ENCODE measurements at places on chromosomes 16 and 17.
A peak's percentile ranks its signal among the peaks of the same experiment; 100 is the strongest.

GRCh38 chr17:40373324-40373723 is 8.8 kb upstream of the GJD3 start:
- DNase-seq, result no peak

- no peak for DNase-seq
Measured at GRCh38 chr17:13509527-13509926, 92.2 kb downstream of the HS3ST3A1 start.

- DNase-seq, result no peak
Measured at GRCh38 chr17:58970609-58971450, 135.8 kb downstream of the TRIM37 start.

DNA sequence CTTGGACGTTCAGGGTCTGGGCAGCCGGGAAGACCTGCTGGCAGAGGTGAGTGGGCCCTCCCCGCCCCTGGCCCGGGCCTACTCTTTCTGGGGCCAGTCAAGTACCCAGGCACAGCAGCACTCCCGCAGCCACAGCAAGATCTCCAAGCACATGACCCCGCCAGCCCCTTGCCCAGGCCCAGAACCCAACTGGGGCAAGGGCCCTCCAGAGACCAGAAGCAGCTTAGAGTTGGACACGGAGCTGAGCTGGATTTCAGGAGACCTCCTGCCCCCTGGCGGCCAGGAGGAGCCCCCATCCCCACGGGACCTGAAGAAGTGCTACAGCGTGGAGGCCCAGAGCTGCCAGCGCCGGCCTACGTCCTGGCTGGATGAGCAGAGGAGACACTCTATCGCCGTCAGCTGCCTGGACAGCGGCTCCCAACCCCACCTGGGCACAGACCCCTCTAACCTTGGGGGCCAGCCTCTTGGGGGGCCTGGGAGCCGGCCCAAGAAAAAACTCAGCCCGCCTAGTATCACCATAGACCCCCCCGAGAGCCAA is 8.6 kb upstream of the ABCC3 start:
- DNase-seq, result peak; percentile 11

- no peak for DNase-seq
Measured at GRCh38 chr17:60151355-60151754, 1.6 kb downstream of the CA4 start.

- no peak for DNase-seq
Measured at GRCh38 chr17:7541074-7541621, 7.7 kb upstream of the TNFSF12 start.

GRCh38 chr17:48198950-48199541 is 91.5 kb downstream of the SNX11 start:
- no peak for DNase-seq

GRCh38 chr16:67009158-67009557 is 19.8 kb upstream of the CBFB start:
- DNase-seq, result no peak

GRCh38 chr16:49781401-49781800 is 74.5 kb downstream of the ZNF423 start:
- no peak for DNase-seq

DNA sequence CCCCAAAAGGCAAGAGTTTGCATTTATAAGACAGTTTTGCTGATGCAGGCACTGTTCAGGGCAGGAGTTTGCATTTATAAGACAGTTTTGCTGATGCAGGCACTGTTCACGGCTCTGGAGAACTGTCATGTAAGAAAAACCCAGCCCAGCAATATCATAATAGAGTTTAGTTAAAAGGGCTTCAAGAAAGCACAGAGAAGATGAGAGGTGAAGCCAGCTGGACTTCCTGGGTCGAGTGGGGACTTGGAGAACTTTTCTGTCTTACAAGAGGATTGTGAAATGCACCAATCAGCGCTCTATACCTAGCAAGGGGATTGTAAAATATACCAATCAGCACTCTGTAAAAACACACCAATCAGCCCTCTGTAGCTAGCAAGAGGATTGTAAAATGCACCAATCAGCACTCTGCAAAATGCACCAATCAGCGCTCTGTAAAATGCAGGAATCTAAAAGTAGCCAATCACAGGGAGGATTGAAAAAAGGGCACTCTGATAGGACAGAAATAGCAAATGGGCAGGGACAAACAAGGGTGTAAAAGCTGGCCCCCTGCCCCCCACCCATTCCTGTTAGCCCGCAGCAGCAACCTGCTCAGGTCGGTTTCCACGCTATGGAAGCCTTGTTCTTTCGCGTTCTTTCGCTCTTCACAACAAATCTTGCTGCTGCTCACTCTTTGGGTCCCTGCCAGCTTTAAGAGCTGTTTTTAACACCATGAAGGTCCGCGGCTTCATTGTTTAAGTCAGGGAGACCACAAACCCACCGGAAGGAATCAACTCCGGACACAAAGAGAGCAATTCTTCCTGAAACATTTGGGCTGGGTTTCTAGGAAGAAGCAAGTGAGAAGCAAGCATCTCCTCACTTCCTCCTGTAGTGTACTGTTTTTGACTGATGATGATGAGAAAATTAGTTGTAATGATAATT is 1.8 kb upstream of the CBX1 start:
- no peak for DNase-seq

DNA sequence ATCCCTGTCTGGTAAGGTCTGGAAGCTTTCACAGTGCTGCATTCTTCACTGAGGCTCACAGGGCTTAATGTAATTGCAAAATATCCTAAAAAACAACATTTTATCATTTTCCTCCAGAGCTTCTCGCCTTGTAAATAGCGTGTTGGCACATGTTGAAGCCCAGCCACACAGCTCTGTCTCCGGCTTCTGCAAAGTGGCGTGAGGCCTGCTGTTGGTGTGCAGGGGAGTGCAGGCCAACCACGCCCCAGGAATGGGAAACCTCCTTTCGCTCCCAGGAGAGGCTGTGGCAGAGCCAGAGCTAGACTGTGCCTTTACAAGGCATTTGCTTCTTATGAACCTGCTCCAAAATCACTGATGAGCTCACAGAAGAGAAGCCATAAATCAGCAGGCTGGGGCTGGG is 248.2 kb upstream of the MAF start:
- DNase-seq, result no peak

- no peak for DNase-seq
Measured at GRCh38 chr17:4532860-4533522, 22.2 kb downstream of the MYBBP1A start.

GRCh38 chr16:3842994-3843393 is 37.5 kb downstream of the CREBBP start:
- DNase-seq, result no peak

- DNase-seq, result no peak
Measured at GRCh38 chr16:88292007-88292970, 90.5 kb upstream of the ZNF469 start.

DNA sequence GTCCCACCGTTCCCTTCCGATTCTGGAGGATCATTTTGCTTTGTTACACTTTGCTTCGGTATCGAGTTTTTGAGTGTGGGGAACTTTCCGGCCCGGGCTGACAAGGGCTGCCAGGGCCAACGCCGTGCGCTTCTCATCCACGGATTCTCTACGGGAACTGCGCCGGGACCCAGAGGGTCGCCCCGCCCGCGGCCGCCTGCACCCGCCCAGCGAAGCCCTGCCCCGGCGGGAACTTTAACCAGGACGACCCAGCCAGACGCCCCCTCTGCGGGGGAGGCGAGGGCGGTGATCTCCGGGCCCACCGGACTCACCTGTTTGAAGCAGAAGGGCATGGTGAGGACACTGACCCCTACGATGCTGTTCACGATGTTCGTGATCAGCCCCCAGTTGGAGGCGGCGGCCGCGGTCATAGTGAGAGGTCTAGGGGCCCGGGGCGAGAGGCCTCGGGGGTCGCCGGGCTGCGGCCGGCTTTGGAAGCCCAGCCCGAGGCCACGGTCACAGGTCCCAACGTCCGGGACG is 536 bp downstream of the SLC38A10 start:
- no peak for DNase-seq

- DNase-seq, result no peak
Measured at GRCh38 chr17:80591788-80592187, 47.1 kb downstream of the RPTOR start.

DNA sequence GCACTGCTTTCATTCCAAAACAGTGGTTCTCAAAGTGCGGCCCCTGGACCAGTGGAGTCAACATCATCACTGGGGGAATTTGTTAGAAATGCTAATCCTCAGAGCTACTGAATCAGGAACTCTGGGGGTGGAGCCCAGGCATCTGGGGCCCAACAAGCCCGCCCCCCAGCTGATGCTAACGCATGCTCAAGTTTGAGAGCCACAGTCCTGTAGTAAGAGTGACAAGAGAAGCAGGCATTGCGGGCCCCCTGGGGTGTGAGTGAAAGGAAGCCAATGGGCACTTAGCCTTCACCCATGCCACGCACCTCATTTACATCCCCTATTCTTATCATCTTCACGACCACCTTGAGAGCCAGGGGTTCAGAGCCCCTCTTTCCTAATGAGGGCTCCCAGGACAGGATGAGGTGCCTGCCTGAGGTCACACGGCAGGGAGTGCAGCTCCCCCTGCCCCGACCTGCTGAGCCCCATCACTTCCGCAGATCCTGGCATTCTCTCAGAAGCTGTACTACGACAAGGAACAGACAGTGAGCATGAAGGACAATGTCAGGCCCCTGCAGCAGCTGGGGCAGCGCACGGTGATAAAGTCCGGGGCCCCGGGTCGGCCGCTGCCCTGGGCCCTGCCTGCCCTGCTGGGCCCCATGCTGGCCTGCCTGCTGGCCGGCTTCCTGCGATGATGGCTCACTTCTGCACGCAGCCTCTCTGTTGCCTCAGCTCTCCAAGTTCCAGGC is 9.1 kb downstream of the CA4 start:
- no peak for DNase-seq

DNA sequence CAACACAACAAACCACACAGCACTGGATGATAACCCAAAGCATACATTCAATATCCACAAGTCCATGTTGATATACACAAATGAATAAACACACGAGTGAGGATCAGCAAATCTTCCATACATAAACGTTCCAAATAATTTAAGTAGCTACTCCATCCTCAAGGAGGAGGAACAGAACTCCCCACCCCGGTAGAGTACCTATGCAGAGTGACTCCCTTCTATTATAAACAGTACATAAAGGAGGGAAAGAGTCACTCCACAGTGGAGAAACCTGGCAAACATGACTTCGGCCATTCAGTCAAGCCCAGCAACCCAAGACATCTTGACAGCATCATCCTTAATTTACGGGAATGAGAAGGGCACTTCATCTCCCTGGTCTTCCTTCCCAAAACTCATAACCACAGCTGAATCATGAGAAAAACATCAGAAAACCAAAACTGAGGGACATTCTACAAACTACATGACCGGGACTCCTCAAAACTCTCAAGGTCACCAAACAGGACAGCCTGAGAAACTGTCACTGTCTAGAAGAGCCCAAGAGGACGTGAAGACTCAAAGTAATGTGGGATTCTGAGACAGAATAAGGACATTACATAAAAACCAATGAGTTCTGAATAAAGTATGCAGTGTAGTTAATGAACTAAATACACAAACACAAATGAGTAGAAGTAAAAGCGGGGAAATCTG is 5.6 kb downstream of the USP22 start:
- DNase-seq, result no peak

DNA sequence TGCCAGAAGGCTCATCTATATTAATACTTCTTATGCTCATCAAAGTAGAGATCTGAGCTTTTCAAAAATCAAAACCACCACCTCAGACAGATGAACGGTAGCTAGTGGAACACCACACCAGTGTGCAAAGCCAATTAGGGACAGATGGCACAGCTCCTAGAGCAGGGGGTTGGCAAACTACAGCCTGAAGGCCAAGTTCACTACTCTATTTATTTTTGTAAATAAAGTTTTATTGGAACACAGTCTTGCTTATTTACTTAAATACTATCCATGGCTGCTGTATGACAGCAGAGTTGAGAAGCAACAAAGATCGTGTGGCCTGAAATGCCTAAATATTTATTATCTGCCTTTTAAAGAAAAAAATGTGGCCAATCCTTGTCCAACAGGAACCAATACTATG is 56.8 kb downstream of the AMFR start:
- peak; percentile 36 for DNase-seq

- no peak for DNase-seq
Measured at GRCh38 chr17:17590141-17590751, 1.3 kb downstream of the PEMT start.

DNA sequence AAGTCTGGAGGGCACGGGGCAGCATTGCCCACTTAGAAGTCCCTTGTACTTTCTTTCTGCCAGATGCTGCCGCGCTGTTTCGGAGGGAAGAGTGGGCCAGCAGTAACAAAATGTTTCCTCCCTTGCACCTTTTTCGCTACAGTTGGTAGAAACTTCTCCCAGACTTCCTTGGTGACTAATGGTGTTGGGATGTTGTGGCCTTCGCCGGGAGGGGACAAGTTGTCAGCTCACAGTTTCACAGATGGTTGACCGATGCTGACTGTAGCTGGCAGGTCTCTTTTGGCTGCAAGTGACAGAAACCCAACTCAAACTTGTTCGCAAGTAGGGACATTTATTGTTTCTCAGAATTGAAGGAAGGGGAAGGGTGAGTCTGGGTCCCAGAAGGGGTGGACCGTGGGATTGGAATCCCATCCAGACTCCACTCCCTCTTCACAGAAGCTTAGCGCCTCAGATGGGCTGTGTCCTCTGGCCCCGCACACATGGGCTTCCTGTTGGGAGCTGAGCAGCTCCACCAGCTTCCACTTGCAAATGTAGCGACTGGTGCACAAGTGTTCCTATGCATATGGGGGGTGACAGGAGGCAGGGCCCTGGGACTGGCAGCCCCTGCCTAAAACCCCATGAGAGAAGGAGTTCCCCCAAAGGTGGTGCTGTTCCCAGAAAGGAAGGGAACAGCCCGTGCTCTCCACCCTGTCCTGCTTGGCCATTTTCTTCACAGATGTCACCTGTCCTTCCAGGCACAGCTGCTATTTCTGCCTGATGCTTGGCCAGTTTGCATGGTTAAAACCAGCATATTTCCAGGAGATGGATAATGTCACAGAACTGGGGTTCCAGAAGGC is 30.9 kb upstream of the RPRML start:
- no peak for DNase-seq

DNA sequence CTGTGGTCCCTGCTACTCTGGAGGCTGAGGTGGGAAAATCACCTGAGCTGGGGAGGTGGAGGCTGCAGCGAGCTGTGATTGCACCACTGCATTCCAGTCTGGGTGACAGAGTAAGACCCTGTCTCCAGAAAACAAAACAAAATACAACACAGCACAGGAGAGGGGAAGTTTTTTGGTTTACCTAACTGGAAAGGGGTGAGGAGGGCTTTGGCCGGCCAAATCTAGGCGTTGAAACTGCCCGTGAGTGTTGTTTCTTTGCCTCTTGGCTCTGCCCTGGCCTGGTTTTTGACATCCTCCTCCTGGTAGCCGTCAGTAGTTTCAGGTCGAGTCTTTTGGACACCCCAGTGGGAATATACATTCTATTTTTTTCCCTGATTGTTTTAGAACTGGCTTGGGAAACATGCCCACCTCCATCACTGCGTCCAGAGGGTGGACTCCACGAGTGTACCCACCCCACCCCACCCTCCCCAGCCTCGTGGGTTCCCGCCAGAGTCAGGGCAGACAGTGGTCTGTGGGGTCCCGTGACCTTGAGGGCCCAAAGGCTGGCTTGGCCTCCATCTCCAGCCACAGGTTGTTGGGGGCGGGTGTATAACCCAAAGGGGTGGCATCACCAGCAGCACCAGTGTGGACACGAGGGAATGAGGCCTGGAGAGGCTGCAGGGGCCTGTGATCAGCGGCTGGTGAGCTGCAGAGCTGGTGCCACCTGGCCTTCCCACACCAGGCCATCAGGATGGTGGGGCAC is 42.7 kb downstream of the NT5M start:
- no peak for DNase-seq

GRCh38 chr17:62641153-62641552 is 13.7 kb downstream of the MRC2 start:
- DNase-seq, result no peak

GRCh38 chr16:87724490-87725291 is 41.1 kb downstream of the KLHDC4 start:
- DNase-seq, result no peak
